Fibroblast of skin of back (primary cell): ENCODE measurements at places on chromosomes 6 and 20.

DNA sequence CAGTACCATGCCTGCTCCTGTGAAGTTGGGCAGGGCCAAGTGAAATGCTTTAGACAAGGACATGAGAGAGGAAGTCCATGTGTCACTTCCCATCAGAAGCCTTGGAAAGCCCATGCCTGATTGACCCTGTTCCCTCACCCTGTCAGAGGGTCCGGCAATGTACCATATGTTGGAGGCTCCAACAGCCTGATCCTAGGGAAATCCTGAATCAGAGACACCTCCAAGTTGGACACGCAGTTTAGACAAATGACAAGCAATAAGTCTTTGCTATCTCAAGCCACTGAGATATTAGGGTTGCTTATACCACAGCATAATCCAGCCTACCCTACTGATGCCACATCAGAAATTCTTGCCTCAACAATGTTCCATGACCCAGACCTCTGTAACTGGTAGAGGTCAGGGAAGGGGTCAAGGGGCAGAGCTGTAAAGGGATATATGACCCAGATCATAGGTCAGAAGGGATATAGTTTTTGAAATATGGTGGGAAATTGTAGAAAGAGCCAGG is 174.8 kb downstream of the HACE1 start:
- no peak for DNase-seq

- no peak for DNase-seq
These were observed 52.4 kb downstream of the QKI start for GRCh38 chr6:163466839-163467390.

DNA sequence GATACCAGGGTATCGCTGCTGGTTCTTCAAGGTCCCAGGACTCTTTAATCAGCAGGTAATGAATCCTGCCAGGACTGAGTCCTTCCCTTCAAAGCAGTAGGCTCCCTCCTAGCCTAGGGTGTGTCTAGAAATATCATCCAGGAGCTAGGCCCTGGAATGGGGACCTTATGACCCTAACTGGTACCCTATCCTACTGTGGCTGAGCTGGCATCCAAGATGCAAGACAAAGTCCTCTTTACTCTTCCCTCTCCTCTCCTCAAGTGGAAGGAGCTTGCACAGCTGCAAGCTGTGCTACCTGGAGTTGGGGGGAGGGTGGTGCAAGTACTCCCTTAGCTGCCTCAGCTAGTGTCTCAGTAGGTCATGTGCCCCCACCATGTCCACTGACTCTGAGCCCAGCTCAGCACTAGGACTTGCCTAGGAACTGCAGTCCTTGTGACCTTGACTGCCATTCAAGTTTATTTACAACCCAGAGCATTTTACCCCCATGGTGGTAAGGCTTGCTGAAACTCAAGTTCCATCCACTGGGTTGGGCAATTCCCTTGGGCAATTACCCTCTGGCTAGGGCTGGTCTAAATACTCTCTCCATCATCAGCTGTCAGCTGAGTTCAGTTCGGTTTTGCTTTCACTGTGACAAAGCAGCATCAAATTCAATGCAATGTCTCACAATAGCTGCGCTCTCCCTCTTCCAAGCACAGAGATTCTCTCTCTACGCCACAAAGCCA is 48.4 kb upstream of the TOP1 start:
- no peak for DNase-seq

- DNase-seq: no peak
These were observed 162.1 kb downstream of the MMUT start for GRCh38 chr6:49300911-49301310.

DNA sequence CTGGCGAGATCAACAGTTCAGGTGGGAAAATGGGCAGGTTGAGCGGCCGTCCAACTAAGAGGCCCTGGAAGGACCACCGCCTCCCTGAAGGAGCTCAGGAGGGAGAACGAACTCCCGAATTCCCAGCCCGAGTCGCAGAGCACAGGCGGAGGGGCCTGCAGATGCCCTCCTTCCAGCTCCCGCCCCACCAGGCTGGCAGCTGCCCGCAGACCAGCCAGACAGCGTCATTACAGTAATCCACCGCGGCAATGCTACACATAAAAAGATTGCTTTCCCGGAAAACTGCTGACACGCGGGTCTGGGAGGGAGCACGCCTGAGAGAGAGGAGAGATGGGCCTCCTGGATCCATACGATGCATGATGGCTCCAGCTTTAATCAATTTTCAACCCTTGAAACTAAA is 30.5 kb upstream of the SLCO4A1 start:
- no peak for DNase-seq
